Thoracic aorta (tissue), 2 donors: ENCODE measurements at places on chromosomes 1 and 21. TPM values are rescaled to one million over a fixed set of nuclear protein-coding genes. Genes with fewer than 3 reads are reported as not detected.

CELF3 gene
- not detected for total RNA-seq

GRCh38 chr1:40948741-40949443 is 30.6 kb upstream of the CTPS1 start:
- DNase-seq: no peak

RGSL1 gene
- total RNA-seq: not detected

HPCA gene
- total RNA-seq: not detected

CACNA1S gene
- total RNA-seq: not detected

DNA sequence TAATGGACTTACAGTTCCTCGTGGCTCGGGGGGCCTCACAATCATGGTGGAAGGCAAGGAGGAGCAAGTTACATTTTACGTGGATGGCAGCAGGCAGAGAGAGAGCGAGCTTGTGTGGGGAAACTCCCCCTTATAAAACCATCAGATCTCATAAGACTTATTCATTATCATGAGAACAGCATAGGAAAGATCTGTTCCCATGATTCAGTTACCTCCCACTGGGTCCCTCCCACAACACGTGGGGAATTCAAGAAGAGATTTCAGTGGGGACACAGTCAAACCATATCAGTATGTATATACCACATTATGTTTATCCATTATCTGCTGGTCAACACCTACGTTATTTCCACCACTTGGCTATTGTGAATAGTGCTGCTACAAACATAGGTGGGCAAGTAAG is 352.3 kb upstream of the B3GALT2 start:
- no peak for DNase-seq

DNA sequence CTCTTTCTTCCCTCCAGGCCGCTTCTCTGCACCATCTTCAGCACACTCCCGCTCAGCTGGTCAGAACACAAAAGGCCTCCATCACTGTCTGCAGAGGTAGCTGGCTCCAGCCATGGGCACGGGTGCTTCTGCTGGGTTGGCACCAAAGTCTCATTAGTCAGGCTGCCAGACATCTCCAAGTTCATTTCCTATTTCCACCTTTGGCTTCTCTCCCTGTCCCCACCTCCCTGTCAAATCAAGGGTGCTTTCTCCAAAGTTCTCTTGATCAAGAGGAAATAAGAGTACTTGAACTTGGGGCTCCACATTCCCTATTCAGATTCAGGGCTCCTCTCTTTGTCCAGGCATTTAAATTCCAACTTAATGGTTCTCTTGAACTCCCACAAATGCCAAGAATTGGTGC is 33.9 kb upstream of the GRIK3 start:
- DNase-seq: no peak
